ENCODE measurements at places on chromosomes 12 and 14.

DNA sequence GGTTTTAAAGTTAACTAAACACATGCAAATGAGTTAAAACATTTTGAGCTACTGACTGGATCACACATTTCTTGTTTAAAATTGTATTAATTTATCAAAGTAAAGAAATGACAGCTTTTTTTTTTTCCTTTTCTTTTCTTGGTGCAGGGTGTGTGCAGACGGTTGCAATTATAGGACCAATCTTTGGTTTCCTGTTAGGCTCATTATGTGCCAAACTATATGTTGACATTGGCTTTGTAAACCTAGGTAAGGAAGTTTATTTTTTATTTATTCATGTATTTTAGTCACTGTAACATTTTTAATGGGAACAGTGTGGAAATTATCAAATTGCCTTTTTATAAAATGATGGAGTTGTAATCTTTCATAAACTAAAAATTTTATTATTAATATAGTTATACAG is 21.9 kb downstream of the SLCO1C1 start:
- no peak for DNase-seq

GRCh38 chr12:15701206-15701605 is 88.0 kb downstream of the EPS8 start:
- DNase-seq, result no peak

- no peak for DNase-seq
Measured at GRCh38 chr14:26392498-26392897, 205.3 kb downstream of the NOVA1 start.

DNA sequence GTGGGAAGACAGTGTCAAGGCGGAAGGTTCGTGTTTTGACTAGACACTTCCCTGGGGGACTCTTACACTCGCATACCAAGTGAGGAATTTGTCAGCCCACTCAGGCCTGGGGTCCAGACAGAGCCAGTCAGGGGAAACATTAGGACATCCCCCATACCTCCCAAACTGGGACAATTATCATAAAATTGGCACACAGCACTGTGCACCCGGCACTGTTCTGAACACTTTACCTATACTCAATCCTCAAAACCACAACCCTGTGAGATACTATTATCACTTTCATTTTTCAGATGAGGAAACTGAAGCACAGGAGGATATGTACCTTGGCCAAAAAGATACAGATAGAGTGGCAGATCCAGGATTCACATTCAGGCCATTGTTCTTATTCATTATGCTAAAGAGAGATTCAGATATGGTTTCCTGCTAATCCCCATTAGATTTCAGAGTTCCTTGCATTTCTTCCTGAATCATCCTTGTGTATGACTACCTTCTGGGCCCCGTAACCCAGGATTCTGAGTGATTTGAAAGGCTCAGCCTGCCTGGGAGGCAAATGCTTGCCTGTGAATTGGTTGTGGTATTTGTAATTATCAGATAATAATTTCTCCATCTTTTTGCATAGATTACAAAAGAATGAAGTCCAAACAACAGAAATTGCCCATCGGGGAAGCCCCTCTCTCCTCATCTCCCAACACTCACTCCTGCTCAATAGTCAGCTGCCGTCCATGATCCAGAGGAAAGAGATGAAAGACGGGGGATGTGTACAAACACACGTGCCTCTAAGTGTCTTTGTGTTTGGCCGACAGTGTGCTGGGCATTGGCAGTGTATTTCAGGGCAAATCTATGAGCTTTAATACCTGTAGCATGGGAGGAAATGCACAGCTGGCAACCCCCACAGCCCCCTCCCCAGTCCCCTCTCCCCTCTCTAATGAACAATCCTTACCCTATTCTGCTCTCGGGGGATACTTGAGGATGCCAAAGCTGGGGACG is 4.6 kb downstream of the TAC3 start:
- no peak for DNase-seq

- no peak for DNase-seq
Measured at GRCh38 chr12:4210183-4210582, 63.4 kb upstream of the CCND2 start.
